ENCODE measurements at places on chromosomes 4 and X.

DNA sequence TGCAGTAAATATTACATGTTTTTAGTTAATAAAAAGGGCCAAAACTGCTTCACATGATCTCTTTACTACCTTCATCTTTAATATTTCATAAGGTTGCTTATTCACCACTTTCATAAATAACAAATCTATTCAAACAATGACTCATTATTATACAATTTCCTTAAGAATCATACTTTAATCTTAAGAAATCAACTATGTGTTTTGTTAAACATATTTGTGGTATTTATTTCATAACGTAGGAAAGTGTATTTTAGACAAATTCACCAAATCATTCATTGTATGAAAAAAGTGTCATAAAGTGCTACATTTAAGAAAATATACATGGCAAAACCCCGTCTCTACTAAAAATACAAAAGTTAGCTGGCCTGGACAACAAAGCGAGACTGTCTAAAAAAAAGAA is 150.5 kb upstream of the RXFP1 start:
- no peak for DNase-seq

GRCh38 chrX:1493877-1494510 is 41.3 kb upstream of the ASMTL start:
- DNase-seq, result peak; percentile 50

GRCh38 chrX:96480081-96480480 is 204.6 kb upstream of the DIAPH2 start:
- no peak for DNase-seq

GRCh38 chrX:118189628-118190027 is 73.0 kb upstream of the KLHL13 start:
- DNase-seq, result no peak

- no peak for DNase-seq
These were observed 203.0 kb downstream of the ARAP2 start for GRCh38 chr4:36041340-36041739.

DNA sequence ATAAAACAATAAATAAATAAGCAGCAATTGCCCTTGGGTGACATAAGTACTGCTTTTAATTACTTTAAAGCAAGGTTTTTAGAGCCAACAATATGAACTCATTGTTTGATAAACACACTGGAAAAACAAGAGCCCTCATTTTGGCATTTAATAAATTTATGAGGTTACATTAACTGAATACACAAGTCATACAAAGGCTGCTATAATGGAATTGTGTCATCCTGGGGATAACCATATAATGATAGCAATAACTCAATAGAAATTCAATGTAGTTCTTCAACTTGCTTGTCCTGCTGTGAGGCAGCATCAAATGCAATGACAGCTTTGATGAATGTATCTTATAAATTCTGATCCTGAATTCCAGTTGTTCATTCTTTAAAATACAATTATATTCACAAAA is 1512.5 kb downstream of the STIM2 start:
- DNase-seq, result no peak

DNA sequence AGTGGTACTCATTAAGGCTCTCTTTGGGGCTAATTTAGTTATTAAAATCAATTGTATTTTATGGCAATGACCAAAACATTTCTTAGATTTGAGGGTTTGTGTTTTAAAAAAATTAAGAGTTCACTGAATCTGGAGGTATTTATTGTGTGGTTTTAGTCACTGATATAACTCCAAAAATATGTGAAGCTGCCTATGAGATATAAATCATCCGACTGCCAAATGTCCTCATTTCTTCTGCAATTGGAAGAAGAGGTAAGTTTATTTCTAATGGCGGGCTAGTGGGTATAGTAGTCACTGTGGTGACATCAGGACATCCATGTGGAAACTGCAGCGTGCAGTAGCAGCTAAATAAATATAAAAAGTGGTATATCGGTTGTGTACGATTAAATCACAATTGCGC is 205.5 kb downstream of the MID1 start:
- DNase-seq, result no peak

DNA sequence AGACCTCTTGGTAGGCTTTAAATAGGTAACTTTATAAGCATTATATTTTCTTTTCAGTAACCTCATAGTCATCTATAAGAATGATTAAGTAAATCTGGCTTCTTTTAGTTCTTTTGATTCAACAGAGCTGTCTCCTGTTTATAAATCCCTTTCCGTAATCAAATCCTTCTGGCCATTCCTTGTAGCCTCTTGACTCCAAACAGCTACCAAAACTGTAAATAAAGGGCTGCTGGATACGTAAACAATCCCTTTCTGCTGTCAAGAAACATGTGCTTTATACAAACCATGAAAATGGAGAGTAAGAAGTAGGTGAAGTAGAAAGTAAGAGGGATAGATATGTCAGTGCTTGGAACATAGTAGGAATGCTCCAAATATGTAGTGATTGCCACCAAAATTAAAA is 183.2 kb upstream of the CASK start:
- DNase-seq, result no peak

DNA sequence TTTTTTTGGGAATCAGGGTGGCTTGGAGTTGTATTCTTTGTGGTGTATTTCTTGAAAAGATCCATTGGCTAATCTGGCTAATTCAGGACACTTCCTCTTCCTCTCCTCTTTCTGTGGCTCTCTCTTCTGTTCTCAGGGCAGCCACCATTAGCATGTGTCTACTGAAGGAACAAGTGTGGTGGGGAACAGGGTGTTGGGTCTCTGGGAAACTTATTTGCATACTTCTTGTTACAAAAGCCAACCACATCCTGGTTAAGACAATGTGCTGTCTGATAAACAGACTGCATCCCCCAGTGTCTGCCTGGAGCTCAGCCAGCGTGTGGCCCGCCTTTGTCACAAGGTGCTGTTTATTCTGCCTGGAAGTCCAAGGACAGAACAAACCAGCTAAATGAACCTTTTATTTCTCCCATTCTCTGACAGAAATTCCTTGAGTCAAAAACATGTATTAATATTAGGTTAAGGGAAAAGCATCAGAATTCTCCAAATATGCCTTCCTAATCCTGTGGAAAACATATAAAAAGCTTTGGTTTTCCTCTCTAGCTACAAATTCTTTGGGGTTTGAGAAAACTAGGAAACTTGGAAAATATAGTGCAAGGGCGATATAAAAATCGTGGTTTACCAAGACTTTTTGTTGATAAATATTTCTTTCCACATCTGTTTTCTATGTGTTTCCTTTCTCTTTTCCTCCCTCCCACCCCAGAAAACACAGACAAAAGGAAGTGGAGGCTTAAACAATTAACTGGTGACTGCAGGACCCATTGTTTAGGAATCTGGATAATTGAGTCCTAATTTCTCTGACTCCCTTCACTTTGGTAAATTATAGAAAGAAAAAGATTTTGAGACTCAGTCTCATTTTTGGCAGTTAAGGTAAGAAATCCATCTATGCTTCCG is 203.6 kb downstream of the SPRY1 start:
- no peak for DNase-seq

- DNase-seq, result peak; percentile 70
These were observed 578 bp downstream of the CHIC2 start for GRCh38 chr4:54063737-54064316.

DNA sequence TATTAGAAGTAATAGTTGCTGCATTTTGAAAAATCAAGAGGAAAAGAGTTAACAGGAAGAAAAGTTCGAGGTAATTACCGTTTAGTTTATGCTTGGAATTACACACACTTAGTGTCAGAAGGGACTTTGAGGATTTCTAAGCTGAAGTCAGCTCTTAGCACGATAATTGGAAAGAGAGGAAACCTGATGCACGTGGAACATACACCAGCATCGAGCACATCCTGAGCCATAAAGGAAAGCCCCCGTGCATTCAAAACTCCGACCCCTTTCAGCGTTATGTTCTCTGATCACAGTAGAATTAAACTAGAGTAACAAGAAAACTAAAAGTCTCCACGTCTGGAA is 400 bp upstream of the PAQR3 start:
- no peak for DNase-seq

DNA sequence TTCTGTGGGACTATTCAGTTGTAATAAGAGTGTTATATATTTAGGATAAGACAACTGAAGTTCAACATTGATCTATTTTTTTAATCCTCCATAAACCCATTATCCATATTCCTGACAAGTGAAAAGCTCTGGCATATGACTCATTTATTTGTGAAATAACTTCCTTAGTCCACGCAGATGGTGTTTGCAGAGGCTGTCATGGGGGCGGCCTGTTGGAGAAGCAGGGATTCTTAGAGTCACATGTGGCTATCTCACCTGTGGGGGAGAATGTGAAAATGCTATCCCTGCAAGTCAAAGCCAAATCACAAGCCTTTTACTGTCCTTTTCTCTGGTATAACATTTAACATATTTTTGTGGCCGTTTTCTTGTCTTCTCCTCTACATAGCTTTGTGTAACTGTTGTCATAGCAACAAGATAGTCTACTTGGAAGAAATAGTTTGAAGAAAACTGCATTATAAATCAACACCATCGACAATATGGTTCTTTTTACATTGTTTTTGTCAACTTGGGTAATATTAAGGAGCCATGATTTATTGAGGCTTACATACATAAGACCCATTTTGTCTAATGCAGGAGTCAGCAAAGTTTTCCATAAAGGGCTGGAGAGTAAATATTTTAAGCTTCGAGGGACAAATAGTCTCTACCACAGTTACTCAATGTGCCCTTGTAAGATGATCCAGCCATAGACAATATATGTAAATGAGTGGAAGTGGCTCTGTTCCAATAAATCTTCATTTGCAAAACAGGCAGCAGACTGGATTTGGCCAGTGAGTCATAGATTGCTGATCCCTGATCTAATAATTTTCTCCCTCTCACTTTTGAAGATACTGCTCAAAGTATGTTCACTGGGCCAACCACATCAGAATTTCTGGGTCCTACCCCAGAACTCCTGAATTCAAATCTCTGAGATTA is 395.0 kb downstream of the DTHD1 start:
- DNase-seq, result no peak

- DNase-seq, result no peak
These were observed 225.6 kb upstream of the FAM241A start for GRCh38 chr4:111919639-111920038.

- DNase-seq, result no peak
These were observed 6.2 kb downstream of the NR0B1 start for GRCh38 chrX:30302956-30303355.

GRCh38 chrX:53005327-53005726 is 43.3 kb upstream of the GPR173 start:
- DNase-seq, result peak; percentile 39

GRCh38 chrX:16882702-16883486 is 12.7 kb upstream of the RBBP7 start:
- DNase-seq, result peak; percentile 77

- no peak for DNase-seq
These were observed 115.1 kb downstream of the CAMK2D start for GRCh38 chr4:113646442-113646822.

- DNase-seq, result no peak
These were observed 53.1 kb downstream of the MTNR1A start for GRCh38 chr4:186502231-186502630.

DNA sequence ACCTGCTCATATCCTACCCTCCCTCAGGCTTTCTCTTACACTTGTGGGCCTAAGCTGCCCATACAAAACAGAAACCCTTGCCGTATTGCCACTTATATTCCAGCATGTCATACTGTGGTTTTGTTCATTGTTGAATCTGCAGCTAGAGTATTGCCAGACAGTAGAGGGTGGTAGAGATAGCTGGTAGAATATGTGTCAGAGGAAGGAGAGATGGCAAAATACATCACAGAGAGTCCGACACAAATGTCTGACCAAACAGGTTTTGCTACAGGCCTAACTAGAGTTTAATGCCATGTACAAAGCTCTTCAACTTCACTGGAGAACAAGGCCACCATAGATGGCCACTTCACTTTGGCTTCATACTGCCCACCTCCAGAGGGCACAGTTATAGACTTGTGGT is 160.1 kb downstream of the EFHC2 start:
- DNase-seq, result no peak

GRCh38 chrX:131445955-131446354 is 97.9 kb upstream of the OR13H1 start:
- no peak for DNase-seq

GRCh38 chr4:122195718-122196117 is 43.6 kb downstream of the BLTP1 start:
- no peak for DNase-seq

DNA sequence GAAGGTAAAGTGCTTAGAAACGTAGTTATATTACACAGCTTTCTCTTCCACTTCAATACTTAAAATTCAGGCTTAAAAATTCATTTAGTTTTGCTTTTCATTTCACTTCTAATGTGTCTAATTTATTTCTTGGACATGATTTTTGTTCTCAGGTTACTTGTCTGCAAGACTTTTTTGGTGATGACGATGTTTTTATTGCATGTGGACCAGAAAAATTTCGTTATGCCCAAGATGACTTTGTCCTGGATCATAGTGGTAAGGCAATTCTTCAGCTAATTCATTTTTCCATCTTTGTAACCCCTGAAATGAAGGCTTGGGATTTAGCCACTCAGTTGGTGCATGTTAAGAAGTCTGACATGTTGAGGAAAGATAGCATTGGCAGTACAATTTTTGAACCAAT is 114.7 kb downstream of the DCLK2 start:
- DNase-seq, result no peak

DNA sequence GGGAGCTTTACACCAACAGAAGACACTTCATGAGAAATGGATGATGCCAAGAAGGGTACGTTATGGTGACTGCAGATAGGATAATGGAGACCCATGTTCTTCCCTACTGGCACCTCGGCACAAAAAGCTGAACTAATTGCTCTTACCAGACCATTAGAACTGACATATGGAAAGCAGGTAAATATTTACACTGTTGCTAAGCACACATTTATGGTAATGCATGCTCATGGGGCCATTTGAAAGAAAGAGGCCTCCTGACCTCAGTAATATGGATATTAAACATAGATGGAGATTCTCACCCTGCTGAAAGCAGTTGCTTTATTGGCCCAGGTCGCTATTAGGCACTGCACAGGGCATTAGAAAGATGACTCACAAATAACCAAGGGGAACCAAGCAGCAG is 1759.6 kb downstream of the C4orf33 start:
- DNase-seq, result no peak

DNA sequence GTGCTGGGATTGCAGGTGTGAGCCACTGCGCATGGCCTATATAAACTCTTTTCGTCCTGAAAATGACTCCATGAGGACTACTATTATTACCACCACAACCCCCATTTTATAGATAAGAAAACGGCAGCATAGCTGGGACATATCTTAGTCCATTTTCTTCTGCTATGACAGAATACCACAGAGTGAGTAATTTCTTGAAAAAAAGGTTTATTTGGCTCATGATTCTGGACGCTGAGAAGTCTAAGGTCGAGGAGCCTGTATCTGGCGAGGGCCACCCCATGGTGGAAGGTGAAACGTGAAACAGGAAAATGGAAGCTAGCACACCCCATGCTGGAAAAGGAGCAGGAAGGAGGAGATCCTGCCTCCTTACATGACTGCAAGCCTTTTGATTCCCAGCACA is 68.9 kb downstream of the SMIM20 start:
- no peak for DNase-seq

GRCh38 chrX:103845165-103845653 is 13.2 kb upstream of the RAB9B start:
- DNase-seq, result no peak

DNA sequence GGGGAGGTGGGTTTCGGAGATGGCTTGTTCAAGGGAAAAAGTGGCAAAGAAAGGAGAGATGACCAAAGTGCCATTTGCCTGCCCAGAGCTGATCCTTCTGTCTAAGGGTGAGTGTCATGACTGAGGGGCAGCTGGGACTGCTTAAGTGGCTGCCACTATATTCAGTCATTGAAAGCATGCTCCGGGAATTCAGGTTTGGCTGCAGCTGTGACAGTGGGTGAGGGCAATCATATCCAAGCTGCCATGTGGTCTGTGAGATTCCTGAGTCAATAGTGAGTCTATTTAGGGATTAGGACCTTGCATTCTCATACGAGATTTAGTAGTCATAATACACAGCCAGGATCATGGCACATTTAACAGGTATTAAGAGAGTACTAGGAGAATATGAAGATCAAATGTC is 138.8 kb upstream of the BANK1 start:
- DNase-seq, result no peak

Data from type B pancreatic cell (in vitro differentiated cells).